ENCODE measurements at places on chromosomes 12 and 14. TPM values are rescaled to one million over a fixed set of nuclear protein-coding genes. Genes with fewer than 3 reads are reported as not detected.
A peak's percentile ranks its signal among the peaks of the same experiment; 100 is the strongest.

GRCh38 chr12:54657105-54657607 is 9.0 kb upstream of the DCD start:
- peaks cover 12% of the 10 kb centered on the region for H3K27me3 ChIP-seq
- no peaks in the 10 kb centered on the region for H3K4me1 ChIP-seq
- H3K4me3 ChIP-seq, result no peak overlapping the region
- H3K36me3 ChIP-seq, result no peaks in the 10 kb centered on the region

GRCh38 chr14:28502517-28502916 is 264.1 kb upstream of the FOXG1 start:
- H3K36me3 ChIP-seq, result no peaks in the 10 kb centered on the region
- no peaks in the 10 kb centered on the region for H3K27me3 ChIP-seq
- DNase-seq, result no peak

- peaks cover 2% of the 10 kb centered on the region for H3K36me3 ChIP-seq
- no peak for DNase-seq
- H3K4me1 ChIP-seq, result no peaks in the 10 kb centered on the region
- no peak overlapping the region for H3K4me3 ChIP-seq
- no peak overlapping the region for H3K27ac ChIP-seq
- H3K27me3 ChIP-seq, result no peaks in the 10 kb centered on the region
These were observed 375.9 kb downstream of the DAD1 start for GRCh38 chr14:22213120-22213519.

REM2 gene
- 0.39 TPM for total RNA-seq

DNA sequence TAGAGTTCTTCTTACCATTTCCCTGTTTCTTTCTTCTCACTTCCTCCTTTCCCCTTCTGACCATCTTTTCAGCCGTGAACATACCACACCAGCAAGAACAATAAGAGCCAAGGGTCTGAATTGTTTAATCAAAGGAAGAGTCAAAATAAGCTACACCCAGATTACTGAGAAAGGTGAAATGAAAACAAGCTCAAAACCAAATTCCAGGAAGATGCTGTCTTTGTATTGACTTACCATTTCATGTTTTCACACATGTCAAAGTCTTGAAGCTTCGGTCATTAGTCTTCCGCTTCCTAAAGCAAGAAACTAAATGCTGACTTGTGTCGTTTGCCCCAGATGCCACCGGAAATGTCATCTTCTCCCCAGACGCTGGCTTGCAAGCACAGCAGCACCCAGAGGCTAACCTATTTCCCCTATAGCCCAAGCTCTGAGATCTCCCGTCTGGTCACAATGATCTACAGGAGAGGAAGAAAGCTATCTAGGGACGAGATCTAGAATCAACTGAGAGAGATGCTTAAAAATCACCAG is 136.5 kb upstream of the AMIGO2 start:
- peak; percentile 72 for DNase-seq
- H3K4me3 ChIP-seq, result peak overlapping the region; percentile 93
- peaks cover 41% of the 10 kb centered on the region for H3K36me3 ChIP-seq
- H3K4me1 ChIP-seq, result peaks cover 63% of the 10 kb centered on the region
- H3K27ac ChIP-seq, result peak overlapping the region; percentile 96

LTB4R gene
- total RNA-seq, result 11.1 TPM

DNA sequence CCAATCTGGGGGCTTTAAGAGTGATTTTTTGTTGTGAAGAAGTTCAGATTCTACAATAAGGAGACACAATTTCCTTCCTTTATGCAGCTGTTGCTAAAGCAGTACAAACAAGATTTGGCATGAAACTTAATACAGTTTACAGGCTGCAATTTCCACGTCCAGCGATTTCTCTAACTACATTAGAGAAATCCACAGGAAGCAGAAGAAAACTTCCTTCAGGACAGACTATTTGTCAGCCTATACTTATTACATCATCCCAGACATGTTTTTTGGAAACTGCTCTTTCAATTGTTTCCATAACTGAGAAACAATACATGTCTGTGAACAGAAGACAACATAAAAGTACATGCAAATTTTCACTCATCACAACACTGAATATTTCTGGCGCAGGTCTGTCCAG is 204.3 kb downstream of the TTC7B start:
- DNase-seq, result no peak
- H3K27ac ChIP-seq, result no peak overlapping the region
- no peaks in the 10 kb centered on the region for H3K4me1 ChIP-seq
- H3K36me3 ChIP-seq, result no peaks in the 10 kb centered on the region

PLEKHD1 gene
- not detected for total RNA-seq

NPAS3 gene
- total RNA-seq, result not detected

FGF23 gene
- total RNA-seq, result not detected

GRCh38 chr14:55762595-55763232 is 182.7 kb downstream of the KTN1 start:
- H3K36me3 ChIP-seq, result peaks cover 8% of the 10 kb centered on the region
- peak; percentile 20 for DNase-seq
- peaks cover 58% of the 10 kb centered on the region for H3K4me1 ChIP-seq
- H3K27me3 ChIP-seq, result peaks cover 10% of the 10 kb centered on the region
- peak overlapping the region; percentile 62 for H3K4me3 ChIP-seq
- H3K27ac ChIP-seq, result peak overlapping the region; percentile 54

GRCh38 chr12:100646896-100647295 is 73.4 kb downstream of the GAS2L3 start:
- no peak overlapping the region for H3K27ac ChIP-seq
- no peaks in the 10 kb centered on the region for H3K36me3 ChIP-seq
- DNase-seq, result no peak
- H3K4me3 ChIP-seq, result no peak overlapping the region

PEX5 gene
- total RNA-seq, result 42.4 TPM

CRIP1 gene
- total RNA-seq, result 97.1 TPM

SMIM41 gene
- not detected for total RNA-seq

DNA sequence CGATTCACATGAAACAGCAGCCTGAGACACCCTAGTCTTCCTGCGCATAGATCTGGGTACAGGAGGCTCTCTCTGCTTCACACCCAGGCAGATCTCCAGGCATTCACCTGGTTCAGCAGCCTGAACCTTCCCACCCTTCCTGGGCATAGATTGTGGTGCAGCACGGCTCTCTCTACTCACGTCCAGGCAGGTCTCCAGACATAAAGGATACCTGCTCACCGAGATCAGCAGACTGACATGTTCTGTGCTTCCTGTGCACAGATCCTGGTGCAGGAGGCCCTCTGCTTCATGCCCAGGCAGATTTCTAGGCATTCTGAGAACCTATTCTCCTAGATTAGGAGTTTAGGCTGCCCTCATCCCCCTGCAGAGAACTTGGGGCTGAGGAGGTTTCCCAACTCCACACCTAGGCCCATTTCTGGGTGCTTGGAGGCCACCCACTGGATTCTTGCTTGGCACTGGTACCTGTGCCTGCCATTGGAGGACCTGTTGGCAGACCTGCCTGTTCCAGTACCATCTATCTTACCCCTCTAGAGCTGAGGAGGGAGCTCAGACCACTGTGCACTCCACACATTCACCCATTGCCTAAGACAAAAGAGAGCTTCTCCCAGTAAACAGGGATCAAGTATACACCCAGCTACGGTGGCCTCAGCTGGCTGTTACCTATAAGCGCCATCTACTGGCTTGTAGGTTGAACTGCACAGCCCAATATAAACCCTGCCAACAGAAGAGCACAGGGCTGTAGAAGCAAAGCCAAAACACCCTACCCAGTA is 28.0 kb upstream of the GARIN6 start:
- H3K4me3 ChIP-seq, result no peak overlapping the region
- H3K27ac ChIP-seq, result no peak overlapping the region
- DNase-seq, result no peak
- H3K36me3 ChIP-seq, result no peaks in the 10 kb centered on the region

DNA sequence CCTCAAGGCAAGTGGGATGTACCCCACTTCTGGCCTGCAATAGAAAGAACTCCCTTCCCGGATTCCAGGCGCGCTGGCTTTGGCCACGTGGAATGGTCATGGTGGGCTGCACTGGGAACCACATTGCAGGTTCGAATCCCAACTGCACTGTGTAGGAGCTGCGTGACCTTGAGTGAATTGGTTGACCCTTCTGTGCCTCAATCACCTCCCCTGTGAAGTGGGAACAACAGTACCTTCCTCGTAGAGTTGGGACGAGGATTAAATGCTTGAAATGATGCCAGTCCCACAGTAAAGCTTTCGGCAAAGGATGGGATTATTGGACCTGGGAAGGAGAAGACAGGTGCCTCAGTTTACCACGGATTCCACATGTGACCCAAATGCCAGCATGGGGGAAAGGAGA is 36.8 kb upstream of the MYL2 start:
- peaks cover 2% of the 10 kb centered on the region for H3K27me3 ChIP-seq
- no peaks in the 10 kb centered on the region for H3K4me1 ChIP-seq
- no peak overlapping the region for H3K27ac ChIP-seq
- H3K36me3 ChIP-seq, result no peaks in the 10 kb centered on the region
- no peak overlapping the region for H3K4me3 ChIP-seq
- no peak for DNase-seq

DNA sequence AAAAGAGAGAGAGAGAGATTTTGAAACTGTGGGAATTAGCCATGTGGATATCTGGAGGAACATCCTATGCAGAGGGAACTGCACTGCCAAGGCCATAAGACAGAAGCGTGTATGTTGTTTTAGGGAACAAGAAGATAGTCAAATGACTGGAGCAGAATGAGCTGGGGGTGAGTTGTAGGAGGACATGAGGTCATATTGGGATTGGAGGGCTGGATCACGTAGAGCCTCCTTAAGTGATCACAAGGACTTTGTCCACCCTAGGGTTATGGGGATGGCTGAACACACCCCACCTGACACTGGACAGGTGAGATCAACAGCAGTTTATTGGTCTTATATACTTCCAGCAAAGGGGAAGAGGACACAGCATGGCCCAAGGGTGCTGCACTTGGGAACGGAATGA is 8.2 kb upstream of the CGRRF1 start:
- no peak for DNase-seq
- peaks cover 25% of the 10 kb centered on the region for H3K27me3 ChIP-seq
- H3K4me1 ChIP-seq, result peaks cover under 1% of the 10 kb centered on the region
- no peak overlapping the region for H3K27ac ChIP-seq

DNA sequence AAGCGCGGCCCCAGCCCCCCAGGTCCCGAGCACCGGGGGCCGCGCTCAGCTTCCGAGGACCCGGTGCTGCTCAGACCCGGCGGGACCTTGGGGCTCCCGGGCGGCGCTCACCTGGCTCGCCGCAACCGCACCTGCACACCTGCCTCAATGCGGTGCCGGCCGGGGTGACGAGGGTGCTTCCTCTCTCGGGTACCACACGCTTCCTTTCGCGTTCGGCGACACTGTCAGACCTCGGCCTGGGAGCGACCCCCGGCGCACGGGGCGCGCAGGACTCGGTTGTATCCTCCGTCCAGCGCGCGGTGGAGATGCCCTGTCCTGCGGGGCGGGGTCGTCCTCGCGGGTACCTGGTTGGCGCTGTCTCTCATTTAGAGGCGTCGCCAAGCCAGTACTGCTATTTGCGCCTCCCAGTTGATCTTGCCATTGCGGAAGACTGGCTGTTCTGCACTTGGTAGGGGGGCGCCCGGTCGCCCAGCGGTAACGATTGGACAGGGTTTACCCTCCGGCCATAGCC is 718 bp downstream of the PACS2 start:
- peaks cover 1% of the 10 kb centered on the region for H3K36me3 ChIP-seq
- peaks cover 24% of the 10 kb centered on the region for H3K4me1 ChIP-seq
- peak overlapping the region; percentile 78 for H3K27ac ChIP-seq
- H3K4me3 ChIP-seq, result peak overlapping the region; percentile 90
- DNase-seq, result peak; percentile 37

GLIPR1L2 gene
- not detected for total RNA-seq

DNA sequence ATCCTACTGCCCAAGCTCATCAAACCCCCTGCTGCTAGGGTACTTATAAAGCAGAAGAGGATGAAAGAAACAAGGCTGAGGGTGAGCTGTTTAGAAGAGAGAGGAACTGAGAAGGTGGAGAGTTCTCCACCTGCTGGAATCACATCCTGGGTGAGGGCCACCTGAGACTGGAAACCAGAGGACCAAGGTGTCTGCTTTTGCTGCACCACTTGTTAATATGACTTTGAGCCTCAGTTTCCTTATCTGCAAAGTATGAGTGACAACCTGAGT is 203.2 kb upstream of the SSTR1 start:
- H3K27me3 ChIP-seq, result no peaks in the 10 kb centered on the region
- no peak for DNase-seq
- no peaks in the 10 kb centered on the region for H3K4me1 ChIP-seq
- H3K36me3 ChIP-seq, result no peaks in the 10 kb centered on the region
- no peak overlapping the region for H3K27ac ChIP-seq
- no peak overlapping the region for H3K4me3 ChIP-seq

DNA sequence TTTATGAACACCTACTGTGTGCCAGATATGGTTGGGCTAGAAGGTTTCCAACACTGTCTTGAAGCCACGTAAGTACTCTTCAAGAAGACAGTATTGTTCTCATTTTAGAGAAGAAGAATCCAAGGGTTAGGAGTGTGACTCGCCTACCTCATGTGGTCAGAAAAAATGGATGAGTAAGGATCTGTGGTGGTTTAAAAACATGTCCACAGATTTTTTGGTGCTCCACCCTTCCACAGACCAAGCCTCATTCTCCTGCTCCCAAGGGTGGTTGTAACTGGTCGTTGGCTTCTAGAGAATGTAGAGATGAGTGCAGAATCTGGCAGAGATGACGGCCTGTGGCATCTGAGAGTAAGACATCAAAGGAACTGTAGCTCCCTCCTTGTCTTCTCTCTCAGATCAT is 30.3 kb upstream of the TTC7B start:
- H3K36me3 ChIP-seq, result no peaks in the 10 kb centered on the region
- H3K4me3 ChIP-seq, result no peak overlapping the region
- no peak overlapping the region for H3K27ac ChIP-seq
- H3K27me3 ChIP-seq, result no peaks in the 10 kb centered on the region

GRCh38 chr12:107519906-107520859 is 165.4 kb upstream of the PWP1 start:
- H3K27me3 ChIP-seq, result no peaks in the 10 kb centered on the region
- H3K4me3 ChIP-seq, result no peak overlapping the region
- H3K4me1 ChIP-seq, result peaks cover 7% of the 10 kb centered on the region
- no peak for DNase-seq
- H3K36me3 ChIP-seq, result peaks cover 11% of the 10 kb centered on the region
- no peak overlapping the region for H3K27ac ChIP-seq

GRCh38 chr12:1598757-1599156 is 4.4 kb upstream of the FBXL14 start:
- no peaks in the 10 kb centered on the region for H3K36me3 ChIP-seq
- H3K27me3 ChIP-seq, result no peaks in the 10 kb centered on the region
- no peak for DNase-seq
- no peak overlapping the region for H3K27ac ChIP-seq
- no peak overlapping the region for H3K4me3 ChIP-seq
- peaks cover 40% of the 10 kb centered on the region for H3K4me1 ChIP-seq
